ENCODE measurements at places on chromosomes 5 and 9.
A peak's percentile ranks its signal among the peaks of the same experiment; 100 is the strongest.

- no peak for DNase-seq
Observed at GRCh38 chr5:81948349-81948748, 23.5 kb upstream of the ATG10 start.

DNA sequence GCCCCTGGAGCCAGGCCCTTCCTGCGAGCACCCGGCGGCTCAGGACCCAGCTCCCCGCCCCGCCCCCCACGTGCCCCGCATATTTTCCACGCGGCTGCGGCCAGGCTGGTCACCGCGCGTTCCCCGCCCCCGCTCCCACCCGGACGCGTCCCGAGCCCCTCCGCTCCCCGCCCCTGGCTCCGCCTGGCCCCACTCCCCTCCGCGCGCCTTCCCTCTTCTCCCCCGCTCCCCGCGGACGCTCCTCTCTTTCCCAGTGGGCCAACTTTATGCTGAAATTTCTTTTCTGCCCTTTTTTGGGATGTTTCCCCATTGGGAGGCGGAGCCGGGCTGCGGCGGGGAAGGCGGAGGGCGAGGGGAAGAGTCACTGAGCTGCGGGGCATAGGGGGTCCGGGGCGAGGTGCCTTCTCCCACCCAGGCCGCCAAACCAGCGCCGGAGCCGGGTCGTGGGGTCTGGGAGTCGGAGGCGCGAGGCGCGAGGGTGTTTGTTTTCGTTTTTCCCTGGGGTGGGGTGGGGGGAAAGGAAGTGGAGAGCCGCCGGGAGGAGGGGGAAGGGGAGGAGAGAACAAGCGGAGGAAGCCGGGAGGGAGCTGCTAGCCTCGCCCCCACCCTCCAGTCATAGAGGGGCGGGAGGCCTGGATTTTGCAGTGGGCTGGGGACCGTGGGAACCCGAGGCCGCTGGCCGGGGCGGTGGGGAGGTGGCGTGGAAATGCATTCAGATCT lies 1.0 kb upstream of the TPM2 start:
- peak; percentile 95 for DNase-seq

DNA sequence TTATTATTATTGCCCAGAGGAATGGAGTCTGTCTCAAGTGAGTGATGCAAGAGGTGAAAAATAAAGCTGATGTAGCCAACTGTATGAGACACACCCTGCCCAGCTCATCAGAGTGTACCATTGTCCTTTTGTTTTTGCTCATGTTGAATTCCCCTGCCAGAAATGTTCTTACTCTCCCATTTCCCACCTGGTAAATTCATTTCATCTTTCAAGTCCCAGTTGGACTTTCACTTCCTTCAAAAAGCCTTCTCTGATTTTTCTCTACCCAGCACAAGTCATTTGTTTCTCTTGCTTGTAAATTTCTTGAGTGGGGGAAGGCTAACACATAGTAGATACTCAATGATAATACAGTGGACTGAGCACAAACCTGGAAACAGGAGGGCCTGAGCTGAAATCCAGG lies 394.5 kb upstream of the ZNF462 start:
- no peak for DNase-seq

DNA sequence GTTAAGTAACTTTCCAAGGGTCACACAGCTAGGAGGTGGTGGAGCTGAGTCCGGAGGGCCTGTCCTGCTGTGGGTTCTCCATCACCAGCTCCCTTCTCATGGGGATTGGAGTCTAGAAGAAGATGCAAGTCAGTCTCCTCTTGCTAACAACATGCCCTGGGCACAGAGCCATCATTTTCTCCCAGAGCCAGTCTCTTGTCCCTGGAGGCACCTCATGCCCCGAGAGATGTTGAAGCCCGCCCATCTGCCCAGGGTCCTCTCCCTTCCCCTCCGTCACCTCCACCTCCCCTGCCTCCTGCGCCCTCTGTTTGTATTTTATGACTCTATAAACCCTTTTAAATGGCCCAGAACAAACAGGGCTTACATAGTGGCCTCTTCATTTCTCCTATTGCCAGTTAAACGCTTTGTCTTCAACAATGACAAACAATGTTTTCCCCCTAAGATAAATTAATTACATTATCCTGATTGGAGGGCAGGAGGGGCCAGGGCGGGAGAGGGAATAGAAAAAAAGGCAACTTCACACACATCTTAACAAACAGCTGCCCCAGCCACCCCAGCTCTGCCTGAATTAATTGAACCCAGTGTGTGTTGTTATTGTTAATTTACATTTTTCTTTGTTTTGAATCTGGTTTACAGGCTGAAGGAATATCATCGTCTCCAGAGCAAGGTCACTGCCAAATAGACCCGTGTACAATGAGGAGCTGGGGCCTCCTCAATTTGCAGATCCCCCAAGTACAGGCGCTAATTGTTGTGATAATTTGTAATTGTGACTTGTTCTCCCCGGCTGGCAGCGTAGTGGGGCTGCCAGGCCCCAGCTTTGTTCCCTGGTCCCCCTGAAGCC lies 55.8 kb downstream of the ASS1 start:
- no peak for DNase-seq

DNA sequence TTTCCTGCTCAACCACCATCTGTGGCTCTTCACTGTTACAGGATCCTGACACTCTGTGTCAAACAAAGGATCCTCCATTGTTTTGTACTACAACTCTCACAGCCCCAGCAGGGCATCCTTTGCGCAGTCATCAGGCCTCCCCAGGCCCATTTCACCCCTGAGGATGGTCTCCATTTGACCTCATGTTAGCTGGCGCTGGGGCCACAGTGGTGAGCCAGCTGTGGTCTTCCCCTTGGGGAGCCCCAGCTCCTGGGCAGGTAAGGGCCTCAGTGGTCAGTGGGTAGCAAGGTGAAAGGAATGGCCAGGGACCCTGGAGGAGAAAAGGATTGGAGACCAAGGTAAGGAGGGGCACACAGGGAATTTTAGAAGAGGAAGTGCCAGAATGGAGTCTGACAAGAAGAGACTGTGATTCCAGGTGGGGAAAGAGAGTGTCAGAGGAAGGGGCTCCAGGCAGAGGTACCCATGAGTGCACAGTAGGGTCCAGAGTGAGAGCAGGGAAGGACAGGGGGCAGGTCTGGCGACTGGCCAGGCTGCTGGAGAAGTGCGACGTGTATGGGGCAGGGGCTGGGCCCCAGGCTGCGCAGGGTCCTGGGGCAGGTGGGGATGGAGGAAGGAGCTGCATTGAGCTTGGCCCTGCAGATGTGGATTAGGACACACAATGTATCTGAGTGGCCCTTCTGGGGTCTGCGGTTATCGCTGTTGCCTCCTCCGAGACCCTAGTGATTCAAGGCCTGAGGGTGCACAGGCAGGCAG lies 109.9 kb downstream of the PHF2 start:
- DNase-seq = no peak

- no peak for DNase-seq
Observed at GRCh38 chr5:90484540-90484939, 9.9 kb downstream of the POLR3G start.

DNA sequence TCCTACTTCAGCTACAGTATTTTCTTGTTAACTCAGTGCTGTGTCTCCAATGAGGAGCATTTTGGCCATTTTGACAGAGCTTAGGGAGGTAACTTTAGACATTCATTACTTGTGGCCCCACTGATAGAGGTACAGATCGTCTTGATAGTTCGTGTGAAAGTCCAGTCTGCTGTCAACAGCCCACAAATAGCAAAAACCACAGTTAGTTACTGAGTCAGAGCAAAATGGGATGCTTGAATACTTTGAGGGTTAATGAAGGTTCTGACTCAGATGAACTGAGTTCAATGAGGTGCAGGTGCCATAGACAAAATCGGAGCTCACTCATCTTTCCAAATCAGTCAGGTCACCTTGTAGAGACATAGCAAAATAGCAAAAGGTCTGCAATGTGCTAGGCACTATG lies 163.1 kb upstream of the TLE4 start:
- DNase-seq = no peak

DNA sequence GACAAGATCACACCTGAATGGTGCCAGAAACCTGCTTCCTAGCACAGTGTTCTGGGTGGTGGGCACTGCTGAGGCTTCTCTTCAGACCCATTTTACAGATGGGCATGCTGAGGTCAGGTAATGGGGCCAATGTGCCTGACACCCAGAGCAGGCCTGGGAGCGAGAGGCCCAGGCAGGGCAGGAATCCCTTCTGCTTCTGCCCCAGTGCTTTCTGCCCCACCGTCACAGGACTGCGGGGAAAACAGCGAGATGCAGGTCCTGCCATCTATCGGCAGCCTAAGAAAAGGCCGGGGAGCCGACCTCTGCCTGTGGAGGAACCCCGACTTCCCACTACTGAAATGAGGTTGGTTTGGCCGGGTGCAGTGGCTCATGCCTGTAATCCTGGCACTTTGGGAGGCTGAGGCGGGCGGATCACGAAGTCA lies 22.8 kb upstream of the RNU6ATAC start:
- no peak for DNase-seq

GRCh38 chr5:125481506-125482465 lies 735.3 kb upstream of the ZNF608 start:
- DNase-seq = no peak

DNA sequence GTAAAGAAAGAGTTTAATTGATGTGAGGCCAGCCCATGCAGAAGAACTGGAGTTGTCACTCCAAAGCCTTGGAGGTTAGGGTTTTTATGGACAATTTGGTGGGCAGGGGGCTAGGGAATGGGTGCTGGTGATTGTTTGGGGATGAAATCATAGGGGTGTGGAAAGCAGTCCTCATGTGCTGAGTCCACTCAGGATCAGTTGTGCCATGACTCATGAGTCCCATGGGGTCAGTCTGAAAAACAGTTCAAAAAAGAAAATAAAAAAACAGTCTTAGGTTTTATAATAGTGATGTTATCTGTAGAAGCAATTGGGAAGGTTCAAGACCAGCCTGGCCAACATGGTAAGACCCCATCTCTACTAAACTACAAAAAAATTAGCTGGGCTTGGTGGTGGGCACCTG lies 162.3 kb downstream of the KDM4C start:
- no peak for DNase-seq

DNA sequence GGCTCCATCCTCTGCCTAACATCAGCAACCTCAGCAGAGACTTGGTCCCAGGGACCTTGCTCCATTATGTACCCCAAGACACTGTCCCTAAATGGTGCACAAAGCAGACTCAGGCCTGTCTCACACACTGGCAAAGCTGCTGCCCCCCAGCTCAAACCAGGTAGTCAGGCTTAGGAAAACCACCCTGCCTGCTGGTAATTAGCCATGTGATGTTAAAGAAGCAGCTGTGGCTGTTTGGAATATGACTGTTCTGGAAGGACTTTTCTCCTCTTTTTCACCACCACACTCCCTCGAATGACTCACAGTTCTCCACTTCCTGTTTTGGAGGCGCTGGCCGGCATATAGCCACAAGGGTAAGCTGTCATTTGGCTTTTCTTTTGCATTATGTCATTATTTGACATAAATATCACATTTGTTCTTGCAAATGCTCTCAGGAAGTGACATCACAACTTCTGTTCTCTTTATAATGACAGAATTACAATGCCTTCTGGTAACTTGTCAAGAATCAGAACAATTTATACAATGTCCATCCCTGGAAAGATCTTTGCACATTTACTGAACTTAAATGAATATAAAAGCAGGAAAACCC lies 113.9 kb downstream of the SUSD1 start:
- peak; percentile 90 for DNase-seq

DNA sequence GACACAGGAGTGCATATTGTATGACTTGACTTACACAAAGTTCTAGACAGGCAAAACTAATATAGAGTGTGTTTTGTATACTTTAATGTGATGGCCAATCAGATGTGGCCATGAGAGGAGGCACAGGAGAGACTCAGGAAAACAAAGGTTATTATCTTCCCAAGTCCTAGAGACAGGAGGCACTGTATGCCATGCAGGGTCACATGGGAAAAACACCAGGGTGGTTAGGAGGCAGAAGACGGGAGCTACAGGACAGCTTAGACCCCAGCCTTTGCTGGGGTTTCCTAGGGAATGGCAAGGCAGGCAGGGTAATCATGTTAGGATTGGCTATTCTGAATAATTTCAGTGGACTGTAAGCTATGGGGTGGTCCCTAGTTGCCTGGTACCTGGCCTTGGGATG lies 16.2 kb downstream of the TRPM3 start:
- DNase-seq = no peak

DNA sequence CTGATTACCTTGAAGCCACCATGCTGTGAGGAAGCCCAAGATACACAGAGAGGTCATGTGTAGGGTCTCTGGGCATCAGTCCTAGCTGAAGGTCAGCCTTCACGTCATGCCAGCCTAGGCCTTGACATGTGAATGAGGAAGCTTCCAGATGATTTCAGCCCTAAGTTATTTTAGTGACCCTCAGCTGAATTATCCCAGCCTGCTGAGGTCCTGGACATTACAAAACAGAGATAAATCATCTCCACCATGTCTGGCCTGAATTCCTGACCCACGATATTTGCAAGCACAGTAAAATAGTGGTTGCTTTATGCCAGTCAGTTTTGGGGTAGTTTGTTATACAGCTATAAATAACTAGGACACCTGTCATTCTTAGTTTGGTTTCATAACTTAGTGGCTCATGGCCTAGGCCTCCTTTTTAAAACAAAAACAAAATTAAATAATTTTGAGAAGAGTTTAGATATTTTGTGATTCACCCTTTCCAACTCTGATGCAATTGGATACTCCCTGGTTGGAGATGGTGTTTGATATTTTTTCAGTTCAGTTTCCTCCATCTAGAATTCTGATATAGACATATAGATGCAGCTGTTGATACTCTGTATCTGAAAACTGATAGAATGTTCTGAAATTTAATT lies 571.3 kb upstream of the CLINT1 start:
- DNase-seq = no peak

DNA sequence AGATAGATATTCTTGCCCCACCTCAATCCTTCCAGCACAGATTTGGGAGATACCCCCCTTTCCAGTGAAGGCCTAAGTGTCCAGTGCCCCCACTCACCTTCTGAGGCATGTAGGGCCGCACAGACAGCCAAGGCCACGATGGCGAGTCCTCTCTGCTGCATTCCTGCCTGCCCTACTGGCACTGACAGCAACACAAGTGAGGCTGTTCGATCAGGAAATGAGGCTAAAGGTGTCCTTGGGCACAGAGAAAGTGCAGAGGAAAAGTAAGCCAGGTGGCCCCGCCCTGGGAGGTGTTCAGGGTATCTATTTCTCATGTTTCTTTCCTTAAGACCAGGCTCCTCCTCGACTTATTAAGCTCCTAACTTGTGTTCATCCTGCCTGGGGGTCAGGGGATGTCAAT lies at the start of gene CCL28:
TSS of gene CCL28 (minus strand) at position 236 of the 400 bp plus-strand sequence. CDS start at position 161, 75 bp downstream.
- no peak for DNase-seq

GRCh38 chr9:92369075-92369474 lies 35.3 kb downstream of the OGN start:
- DNase-seq = no peak
